ENCODE measurements at places on chromosomes 7 and 10.
A peak's percentile ranks its signal among the peaks of the same experiment; 100 is the strongest.

DNA sequence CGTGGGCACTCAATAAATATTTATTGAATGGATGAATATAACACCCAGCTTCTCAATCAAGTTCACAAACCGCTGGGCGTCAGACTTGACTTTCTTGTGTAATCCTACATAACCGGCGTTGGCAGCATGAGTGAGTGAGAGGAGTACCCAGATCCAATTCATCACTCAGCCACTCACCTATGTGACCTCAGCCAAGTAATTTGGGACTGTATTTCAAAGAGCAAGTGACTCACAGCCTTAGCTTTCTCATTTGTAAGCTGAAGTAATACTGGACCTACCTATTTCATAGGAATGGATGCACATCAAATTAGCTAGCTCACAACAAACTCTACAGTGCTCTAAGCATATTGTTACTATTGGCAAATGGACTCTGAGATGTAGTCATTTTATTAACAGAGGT, 53.8 kb upstream of the FAM204A start:
- no peak for DNase-seq

GRCh38 chr7:131538071-131538812, 18.2 kb downstream of the PODXL start:
- no peak for DNase-seq

- DNase-seq, result no peak
Observed at GRCh38 chr10:99337311-99337811, 8.2 kb downstream of the CNNM1 start.

- no peak for DNase-seq
Observed at GRCh38 chr10:9910446-9910845, 1107.2 kb upstream of the CELF2 start.

GRCh38 chr10:33227489-33227888, 107.0 kb downstream of the NRP1 start:
- no peak for DNase-seq

GRCh38 chr10:112666094-112666493, 219.1 kb downstream of the VTI1A start:
- no peak for DNase-seq

DNA sequence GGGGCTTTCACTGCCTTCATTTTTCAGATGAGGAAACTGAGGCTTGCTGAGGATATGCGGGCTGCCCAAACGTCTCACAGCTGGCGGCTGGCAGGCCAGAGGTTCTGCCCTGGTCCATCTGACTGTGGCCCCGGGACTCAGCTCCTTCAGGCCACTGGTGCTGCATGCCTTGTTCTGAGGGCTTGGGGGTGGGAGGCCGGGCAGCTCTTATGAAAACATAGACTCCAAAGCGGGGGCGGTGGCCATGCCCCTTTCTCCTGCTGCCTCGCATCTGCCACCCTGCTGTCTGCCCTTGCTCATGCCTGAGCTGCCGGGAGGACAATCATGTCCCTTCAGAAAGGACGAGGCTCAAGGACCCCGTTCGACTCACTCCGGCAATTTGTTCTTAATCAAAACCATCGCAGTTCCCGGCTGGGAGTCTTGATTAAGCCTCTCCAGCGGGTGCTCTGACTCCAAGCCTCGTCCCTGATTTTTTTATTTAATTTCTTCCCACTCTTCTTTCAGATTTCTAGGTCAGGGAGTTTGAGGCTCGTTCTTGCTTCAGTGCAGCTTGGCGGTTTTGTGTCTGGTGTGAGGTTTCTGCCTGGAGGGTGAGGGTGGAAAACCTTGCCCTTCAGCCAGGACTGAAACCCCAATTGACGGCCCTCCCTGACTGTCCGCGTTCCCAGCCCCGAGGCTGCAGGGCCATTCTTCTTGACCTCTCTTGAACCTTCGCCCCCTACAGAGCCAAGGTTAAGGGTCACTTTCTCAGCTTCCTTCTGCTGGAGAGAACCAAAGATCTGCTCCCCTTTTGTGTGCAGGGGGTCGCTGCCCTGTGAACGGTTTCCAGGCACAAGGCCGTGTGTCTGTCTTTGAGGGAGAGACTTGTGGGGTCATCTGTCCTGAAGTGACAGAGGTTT, 120.8 kb downstream of the DNAJB6 start:
- no peak for DNase-seq

GRCh38 chr7:7702826-7703225, 15.6 kb downstream of the RPA3 start:
- DNase-seq, result no peak

DNA sequence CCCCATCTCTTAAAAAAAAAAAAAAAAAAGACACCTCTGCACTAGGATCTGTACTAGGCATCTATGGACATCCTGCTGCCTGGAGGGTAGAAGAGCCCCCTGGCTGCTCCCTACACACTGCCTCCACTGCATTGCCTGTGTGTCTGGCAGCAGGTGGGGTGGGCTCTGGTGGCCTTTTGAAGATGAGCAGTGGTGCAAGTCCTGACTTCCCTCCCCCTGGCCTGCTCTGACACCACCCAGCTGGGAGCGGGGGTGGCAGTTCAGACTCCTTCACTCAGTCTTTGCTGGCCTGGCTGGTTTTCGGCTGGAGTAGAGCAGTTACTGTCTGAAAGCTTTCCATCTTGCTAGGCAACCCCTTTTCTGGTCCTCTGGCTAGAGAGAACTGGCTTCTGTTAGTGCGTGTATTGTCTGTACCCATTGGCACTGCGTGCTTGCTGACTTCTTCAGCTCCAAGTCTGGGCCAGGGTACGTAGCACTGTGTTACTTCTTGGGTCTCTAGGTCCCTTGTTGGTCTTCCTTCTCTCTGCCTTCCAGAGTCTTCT, 17.6 kb downstream of the C10orf62 start:
- DNase-seq, result no peak

- DNase-seq, result no peak
Observed at GRCh38 chr7:29794959-29795629, 11.2 kb upstream of the WIPF3 start.

GRCh38 chr10:113438652-113439051, 114.2 kb upstream of the HABP2 start:
- no peak for DNase-seq

- no peak for DNase-seq
Observed at GRCh38 chr10:104694074-104694473, 53.0 kb downstream of the SORCS3 start.

DNA sequence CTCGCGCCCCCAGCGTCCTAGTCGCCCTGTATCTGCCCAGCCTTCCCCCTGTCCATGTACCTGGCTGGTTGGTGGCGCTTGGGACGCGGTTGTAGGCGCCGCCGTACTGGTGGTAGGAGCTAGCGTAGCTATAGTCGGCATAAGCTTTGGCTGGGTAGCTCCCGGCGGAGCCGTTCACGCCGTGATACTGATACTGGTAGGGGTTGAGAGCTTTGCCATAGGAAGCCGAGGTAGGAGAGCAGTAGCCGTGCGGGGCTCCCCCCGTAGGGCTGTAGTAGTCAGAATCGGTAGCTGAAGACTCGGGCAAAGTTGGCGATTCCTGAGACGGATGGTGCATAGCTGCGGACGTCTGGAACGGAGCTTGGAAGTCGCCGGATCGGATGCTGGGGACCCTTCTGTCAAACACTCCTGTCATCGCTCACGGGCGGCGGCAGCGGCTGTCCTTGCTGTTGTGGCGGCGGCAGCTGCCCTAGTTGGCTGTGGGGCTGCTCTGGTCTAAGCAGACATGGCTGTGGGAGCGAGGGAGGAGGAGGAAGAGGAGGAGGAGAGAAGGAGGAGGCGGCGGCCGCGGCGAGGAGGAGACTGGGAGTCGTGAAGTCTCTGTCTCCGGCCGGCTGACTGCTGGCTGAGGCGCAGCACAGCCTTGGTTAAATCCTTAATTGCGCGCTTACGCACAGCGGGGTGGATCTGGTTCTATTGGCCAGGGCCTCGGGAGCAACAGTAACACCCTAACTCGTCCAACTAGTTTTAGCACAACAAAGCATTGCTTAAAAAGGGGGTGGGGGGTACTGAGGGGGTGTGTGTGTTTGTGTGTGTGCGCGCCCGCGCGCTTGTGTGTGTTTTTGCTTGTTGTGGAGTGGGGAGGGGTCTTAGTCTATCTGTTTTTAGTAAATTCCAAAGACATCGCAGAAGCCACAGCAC, at the start of gene DLX5:
TSS of gene DLX5 (minus strand) at position 623 of the 921 bp plus-strand sequence. CDS start at position 415, 208 bp downstream.
- no peak for DNase-seq

DNA sequence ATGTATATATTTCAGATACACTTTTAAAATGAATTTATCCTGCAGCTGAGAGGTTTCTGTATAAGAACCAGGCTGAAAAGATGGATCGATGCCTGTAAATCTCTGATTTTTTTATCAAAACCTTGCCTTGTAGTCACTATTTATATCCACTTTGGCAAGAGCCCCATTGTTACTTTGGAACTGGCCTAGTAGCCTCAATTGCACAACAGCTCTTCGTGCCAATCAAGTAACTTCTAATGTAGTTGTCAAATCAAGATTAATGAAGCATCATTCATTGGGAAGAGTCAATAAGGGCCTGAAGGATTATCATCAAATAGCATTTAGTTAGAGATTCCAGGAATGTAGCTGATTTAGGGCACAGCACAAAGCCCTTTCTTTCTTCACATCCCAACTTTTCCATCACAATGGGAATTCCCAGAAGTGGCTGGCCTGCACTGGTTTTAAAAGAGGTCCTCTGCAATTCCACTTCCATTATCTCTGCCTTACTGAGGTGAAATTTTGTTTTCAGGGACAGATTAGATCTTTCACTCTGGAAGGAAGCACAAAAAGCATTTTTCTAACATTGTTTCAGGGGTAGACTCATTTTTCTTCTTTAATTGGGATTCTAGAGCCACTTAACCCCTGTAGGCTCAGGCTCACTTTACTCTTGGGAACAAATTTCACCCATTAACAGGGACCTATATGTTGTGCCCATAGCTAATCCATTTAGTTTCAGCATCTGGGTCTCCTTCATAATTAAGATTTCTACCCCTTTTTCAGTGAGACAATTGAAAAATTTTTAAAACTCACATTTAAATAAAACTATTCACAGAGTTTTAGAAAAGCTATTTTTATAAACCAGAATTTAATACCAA, 97.8 kb downstream of the CALCR start:
- no peak for DNase-seq

DNA sequence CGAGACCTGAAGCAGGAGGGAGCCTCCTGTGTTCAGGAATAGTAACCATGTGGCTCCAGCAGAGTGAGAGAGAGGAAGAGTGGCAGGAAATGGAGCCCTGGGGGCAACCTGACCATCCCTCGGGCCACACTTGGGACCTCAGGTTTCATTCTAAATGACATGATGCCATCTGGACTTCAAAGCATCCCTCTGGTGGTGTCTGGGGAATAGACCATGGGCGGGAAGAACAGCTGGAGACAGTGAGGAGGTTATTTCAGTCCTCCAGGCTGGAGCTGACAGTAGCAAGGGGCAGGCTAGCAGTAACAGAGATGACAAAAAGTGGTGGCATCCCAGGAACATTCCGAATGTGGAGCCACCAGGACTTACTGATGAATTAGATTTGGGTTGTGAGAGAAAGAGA, 44.8 kb downstream of the AKR1B1 start:
- DNase-seq, result no peak

DNA sequence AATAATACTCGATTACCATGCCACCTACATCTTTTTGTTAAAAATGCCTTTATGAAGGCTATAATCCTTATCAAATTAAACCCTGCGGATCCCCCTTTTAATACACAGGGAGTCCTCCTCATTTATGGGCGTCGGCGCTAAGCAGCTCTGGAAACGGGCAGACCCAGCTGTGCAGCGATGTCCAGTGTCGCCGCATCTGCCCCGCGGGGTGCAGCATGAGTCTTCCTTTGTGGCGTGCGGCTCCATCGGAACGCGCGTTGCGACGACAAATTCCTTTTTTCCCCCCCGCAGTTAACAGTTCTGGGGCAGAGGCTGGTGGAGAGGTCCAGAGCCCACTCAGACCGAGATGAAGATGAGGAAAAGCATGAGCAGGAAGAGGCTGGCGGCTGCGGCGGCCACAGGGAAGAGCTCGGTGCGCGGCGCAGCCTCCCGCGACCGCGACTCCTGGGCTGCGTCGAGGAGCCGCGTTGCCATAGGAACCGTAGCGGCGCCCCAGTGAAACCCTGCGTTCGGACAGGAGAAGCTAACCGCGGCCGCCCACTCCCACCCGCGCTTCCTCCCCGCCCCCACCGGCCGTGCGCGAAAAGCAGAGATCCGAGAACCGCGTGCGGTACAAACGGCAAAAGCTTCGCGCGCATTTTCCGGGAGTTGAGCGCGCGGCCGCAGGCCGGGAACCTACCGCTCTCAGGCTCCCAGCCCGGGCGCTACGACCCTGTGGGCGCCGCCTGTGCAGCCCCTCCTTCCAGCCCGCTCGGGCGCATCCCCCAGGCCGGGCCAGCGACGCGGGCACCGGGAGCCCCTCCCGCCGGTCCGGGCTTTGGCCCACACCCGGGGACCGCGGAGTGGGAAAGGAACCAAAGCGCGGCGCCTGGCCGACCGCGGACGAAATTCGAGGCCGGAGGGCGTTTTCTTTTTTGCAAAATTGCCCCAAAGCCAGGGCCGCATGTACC, 130.6 kb downstream of the SPAG6 start:
- DNase-seq, result peak; percentile 26

DNA sequence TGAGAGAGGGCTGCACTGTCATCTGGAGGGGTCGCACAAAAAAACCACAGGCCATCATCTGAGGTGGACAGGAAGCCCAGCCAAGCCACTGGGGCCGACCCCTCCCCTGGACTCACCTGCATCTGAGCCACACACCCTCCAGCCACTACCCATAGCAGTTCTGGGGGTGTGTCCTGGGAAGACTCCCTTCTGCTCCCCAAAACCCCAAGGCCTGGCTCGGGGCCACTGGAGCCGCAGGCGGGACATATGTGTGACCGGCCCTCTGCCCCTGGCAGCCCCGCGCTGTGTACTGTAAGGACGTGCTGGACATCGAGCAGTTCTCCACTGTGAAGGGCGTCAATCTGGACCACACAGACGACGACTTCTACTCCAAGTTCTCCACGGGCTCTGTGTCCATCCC, 90.1 kb downstream of the RGS10 start:
- DNase-seq, result no peak

DNA sequence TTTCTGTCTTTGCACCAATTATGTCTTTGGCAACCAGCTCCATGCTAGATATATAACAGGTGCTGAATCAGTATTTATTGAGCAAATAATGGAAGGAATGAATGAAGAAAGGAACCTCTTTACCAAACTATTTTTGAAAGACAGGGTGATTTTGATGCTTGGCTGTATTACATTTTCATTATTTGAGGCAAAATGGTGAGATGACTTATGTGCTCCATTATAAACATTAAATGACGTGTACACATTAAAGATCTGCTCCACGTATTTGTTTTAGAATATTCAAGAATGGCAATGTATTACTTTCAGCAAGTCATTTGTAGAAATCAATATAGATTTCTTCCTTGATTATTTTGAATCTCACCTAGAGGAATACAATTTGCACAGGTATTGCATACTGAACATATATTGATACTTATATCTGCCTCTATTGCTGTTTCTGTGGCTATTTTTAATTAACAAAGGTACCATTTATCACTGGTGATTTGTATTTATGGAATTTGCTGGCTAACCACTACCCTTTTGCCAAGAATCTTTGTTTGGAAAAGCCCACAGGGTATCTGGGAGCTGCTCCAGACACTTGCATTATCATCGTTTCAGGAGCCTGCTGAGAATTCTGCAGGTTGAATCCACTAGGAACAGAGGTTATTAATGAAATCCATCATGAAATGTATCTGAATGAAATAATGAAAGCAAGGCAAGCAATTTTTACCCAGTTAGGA, 92.2 kb downstream of the SEMA3C start:
- no peak for DNase-seq

- no peak for DNase-seq
Observed at GRCh38 chr10:69483963-69484362, 32.7 kb downstream of the TSPAN15 start.

- no peak for DNase-seq
Observed at GRCh38 chr10:126234630-126235029, 153.6 kb downstream of the ADAM12 start.
